ENCODE measurements at places on chromosomes 11 and 22.

- H3K27me3 ChIP-seq: no peaks in the 10 kb centered on the region
- H3K4me1 ChIP-seq: no peaks in the 10 kb centered on the region
- H3K36me3 ChIP-seq: no peaks in the 10 kb centered on the region
- DNase-seq: no peak
Observed at GRCh38 chr11:88831303-88831890, 234.4 kb downstream of the GRM5 start.

- no peaks in the 10 kb centered on the region for H3K27me3 ChIP-seq
- H3K4me3 ChIP-seq: no peak overlapping the region
- 0 out of 2 replicates have a peak, but pooled peaks cover 3% of the 10 kb centered on the region for H3K4me1 ChIP-seq
- no peak for DNase-seq
- peaks cover 5% of the 10 kb centered on the region for H3K36me3 ChIP-seq
Observed at GRCh38 chr11:72985645-72986044, 156.5 kb downstream of the FCHSD2 start.

DNA sequence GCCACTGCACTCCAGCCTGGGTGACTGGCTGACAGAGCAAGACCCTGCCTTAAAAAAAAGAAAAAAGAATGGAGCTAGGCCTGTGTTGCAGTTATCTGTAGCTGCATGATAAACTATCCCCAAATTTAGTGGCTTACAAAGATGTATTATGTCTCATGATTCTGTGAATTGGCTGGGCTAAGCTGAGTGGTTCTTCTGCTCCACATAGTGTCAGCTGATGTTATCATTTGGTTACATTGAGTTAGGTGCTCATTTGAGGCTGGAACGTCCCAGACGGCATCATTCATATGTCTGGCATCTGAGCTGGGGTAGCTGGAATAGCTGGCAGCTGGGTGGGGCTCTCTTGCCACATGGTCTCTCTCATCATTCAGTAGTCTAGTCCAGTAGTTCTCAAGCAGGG, 8.2 kb upstream of the ASCC2 start:
- H3K4me1 ChIP-seq: no peaks in the 10 kb centered on the region
- no peak overlapping the region for H3K27ac ChIP-seq
- H3K36me3 ChIP-seq: no peaks in the 10 kb centered on the region
- no peaks in the 10 kb centered on the region for H3K27me3 ChIP-seq
- no peak overlapping the region for H3K4me3 ChIP-seq

- H3K4me3 ChIP-seq: no peak overlapping the region
- no peaks in the 10 kb centered on the region for H3K27me3 ChIP-seq
- H3K36me3 ChIP-seq: no peaks in the 10 kb centered on the region
- no peak overlapping the region for H3K27ac ChIP-seq
- DNase-seq: peak; percentile 29
Observed at GRCh38 chr11:13091373-13091772, 82.3 kb downstream of the RASSF10 start.

DNA sequence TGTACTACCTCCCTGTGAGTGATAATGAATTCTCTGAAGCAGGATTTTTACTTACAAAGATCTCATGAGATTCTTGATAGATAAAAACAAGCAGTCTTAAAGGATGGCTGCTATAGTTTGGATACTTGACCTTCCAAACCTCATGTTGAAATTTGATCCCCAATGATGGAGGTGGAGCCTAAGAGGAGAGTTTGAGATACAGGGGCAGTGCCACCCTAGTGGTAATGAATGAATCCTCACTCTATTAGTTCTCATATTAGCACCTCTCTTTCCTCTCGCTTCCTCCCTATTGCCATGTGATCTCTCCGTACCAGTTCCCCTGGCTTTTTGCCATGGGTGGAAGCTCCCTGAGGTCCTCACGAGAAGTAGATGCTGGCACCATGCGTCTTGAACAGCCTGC, 37.9 kb upstream of the OR8B8 start:
- H3K36me3 ChIP-seq: no peaks in the 10 kb centered on the region
- H3K4me1 ChIP-seq: peaks cover 3% of the 10 kb centered on the region
- no peak for DNase-seq
- no peaks in the 10 kb centered on the region for H3K27me3 ChIP-seq
- H3K27ac ChIP-seq: no peak overlapping the region
- H3K4me3 ChIP-seq: no peak overlapping the region

- H3K36me3 ChIP-seq: no peaks in the 10 kb centered on the region
- H3K27ac ChIP-seq: no peak overlapping the region
- no peak overlapping the region for H3K4me3 ChIP-seq
Observed at GRCh38 chr11:129286813-129287212, 88.8 kb upstream of the BARX2 start.

DNA sequence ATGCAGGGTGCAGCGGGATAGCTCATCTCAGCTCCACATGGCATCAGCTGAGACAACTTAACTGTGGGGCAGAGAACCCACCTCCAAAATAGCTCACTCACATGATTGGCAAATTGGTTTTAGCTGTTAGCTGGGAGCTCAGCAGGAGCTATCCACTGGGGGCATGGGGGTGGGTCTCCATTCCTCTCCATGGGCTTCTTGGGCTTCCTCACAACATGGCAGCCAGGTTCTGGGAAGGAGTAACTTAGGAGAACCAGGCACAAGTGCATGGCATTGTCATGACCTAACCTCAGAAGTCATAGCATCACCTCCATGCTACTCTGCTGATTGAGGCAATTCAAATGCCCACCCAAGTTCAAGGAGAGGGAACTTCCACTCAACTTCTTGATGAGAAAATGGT, 85.5 kb downstream of the MN1 start:
- H3K4me1 ChIP-seq: no peaks in the 10 kb centered on the region
- peaks cover 50% of the 10 kb centered on the region for H3K27me3 ChIP-seq
- H3K4me3 ChIP-seq: no peak overlapping the region
- DNase-seq: no peak
- H3K27ac ChIP-seq: no peak overlapping the region

DNA sequence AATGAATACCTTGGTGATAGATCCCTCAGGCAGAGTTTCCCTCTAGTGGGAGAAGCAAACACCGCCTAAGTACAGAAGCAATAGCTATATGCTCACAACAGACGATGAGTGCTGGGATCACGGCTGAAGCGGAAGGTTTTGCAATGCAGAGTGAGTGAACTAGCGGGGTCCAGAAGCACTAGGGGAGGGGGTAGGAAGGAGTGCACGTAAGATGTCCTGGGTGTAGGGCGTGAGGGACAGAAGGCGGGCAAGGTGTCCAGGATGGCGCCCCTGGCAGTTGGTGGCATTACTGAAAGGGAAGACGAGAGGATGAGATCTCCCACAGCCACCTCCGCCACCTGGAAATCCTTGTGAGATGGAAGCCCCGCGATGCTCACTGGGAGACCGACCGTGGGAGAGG, 81.0 kb downstream of the ETS1 start:
- H3K27me3 ChIP-seq: no peaks in the 10 kb centered on the region

DNA sequence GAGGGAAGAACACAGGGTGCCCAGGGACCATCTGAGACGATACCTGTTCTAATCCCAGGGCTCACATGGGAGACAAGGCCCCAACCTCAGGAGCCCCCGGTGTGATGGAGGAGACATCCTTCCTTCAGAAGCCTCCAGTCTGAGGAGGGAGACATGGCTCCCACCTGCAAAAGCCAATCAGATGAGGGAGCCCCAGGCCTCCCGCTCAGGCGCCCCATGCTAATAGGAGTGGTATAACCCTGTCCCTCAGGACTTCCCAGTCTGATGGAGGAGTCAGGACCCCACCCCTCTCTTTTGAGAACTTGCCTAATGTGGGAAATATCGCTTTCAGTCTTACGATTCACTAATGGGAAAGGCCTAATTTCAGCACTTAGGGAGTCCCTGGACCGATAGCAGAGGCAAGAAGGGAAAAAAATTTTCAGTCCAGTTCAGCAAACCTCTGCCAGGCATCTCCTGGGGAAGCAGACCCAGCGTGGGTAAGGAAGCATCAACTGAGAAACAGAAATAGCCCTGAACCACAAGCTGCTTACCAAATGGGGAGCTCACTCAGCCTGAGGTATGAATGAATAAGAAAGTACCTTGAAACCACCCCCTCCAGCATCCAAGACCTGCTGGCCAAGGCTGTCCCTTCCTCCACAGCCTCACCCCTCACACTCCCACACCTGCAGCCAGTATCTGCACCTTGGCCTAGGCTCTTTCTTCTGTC, 5.9 kb downstream of the ARRB1 start:
- DNase-seq: peak; percentile 21
- no peak overlapping the region for H3K4me3 ChIP-seq
- H3K27me3 ChIP-seq: no peaks in the 10 kb centered on the region
- H3K4me1 ChIP-seq: no peaks in the 10 kb centered on the region

GRCh38 chr11:81039916-81040524, 1599.2 kb upstream of the TENM4 start:
- H3K36me3 ChIP-seq: no peaks in the 10 kb centered on the region
- H3K4me3 ChIP-seq: no peak overlapping the region
- no peak for DNase-seq
- no peak overlapping the region for H3K27ac ChIP-seq
- no peaks in the 10 kb centered on the region for H3K4me1 ChIP-seq

GRCh38 chr11:12482839-12483238, 105.5 kb downstream of the PARVA start:
- H3K4me3 ChIP-seq: no peak overlapping the region
- no peaks in the 10 kb centered on the region for H3K27me3 ChIP-seq
- peaks cover 15% of the 10 kb centered on the region for H3K4me1 ChIP-seq
- no peaks in the 10 kb centered on the region for H3K36me3 ChIP-seq
- DNase-seq: no peak

DNA sequence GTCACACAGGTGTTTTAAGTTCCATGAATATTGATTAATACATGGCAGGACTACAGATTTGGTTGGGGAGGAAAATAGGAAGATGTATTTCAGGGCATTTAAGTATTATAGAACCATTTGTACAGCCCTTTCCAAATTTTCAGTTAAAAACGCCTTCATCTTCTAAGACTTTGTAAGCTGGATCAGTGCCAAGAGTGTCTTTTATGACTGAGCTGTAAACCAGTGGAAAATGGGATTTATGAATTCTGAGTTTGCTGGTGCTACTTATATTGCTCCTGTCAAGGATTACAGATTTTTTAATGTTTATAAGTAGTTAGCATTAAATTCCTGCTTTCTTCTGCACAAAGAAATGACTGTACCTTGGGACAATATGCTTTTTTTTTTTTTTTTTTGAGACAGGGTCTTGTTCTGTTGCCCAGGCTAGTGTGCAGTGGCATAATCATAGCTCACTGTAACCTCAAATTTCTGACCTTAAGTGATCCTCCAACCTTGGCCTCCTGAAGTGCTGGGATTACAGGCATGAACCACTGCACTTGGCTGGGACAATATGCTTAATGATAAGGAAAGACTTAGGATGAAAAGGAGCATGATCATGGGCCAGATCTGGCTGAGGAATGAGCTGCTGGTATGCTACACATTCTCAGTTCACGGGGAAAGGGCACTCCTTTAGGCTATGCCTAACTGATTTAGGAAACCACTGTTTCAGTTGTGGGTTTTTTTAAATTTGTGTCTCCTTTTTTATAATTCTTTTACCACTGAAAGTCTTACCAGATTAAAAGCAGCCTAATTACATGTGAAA, 113.6 kb upstream of the MTNR1B start:
- no peaks in the 10 kb centered on the region for H3K27me3 ChIP-seq
- no peak overlapping the region for H3K4me3 ChIP-seq
- no peak overlapping the region for H3K27ac ChIP-seq
- H3K36me3 ChIP-seq: no peaks in the 10 kb centered on the region
- no peak for DNase-seq

- H3K27ac ChIP-seq: no peak overlapping the region
- H3K4me3 ChIP-seq: no peak overlapping the region
- no peaks in the 10 kb centered on the region for H3K36me3 ChIP-seq
- no peak for DNase-seq
- H3K27me3 ChIP-seq: no peaks in the 10 kb centered on the region
Observed at GRCh38 chr11:4680341-4680740, 17.3 kb downstream of the OR51E2 start.

GRCh38 chr11:25741886-25742285, 590.0 kb upstream of the ANO3 start:
- H3K36me3 ChIP-seq: no peaks in the 10 kb centered on the region
- peaks cover 13% of the 10 kb centered on the region for H3K4me1 ChIP-seq
- DNase-seq: no peak

DNA sequence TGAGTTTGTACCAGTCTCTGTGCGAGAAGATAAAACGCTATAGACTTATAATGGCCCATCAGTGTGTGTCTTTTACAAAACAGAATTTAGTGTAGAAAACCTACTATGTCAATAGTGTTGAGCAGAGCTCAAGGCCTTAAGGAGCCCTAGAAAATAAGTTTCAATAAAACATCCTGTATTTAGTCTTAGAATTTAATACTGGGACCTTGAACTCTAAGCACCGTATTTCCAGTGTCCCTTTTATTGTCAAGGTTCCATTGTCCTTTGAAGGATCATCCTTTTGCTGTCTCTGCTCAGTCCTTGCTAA, 16.6 kb downstream of the CDC45 start:
- H3K27ac ChIP-seq: no peak overlapping the region
- H3K4me3 ChIP-seq: no peak overlapping the region
- H3K27me3 ChIP-seq: no peaks in the 10 kb centered on the region
- no peaks in the 10 kb centered on the region for H3K4me1 ChIP-seq
- H3K36me3 ChIP-seq: 0 out of 2 replicates have a peak, but pooled peaks cover 3% of the 10 kb centered on the region
- DNase-seq: no peak

DNA sequence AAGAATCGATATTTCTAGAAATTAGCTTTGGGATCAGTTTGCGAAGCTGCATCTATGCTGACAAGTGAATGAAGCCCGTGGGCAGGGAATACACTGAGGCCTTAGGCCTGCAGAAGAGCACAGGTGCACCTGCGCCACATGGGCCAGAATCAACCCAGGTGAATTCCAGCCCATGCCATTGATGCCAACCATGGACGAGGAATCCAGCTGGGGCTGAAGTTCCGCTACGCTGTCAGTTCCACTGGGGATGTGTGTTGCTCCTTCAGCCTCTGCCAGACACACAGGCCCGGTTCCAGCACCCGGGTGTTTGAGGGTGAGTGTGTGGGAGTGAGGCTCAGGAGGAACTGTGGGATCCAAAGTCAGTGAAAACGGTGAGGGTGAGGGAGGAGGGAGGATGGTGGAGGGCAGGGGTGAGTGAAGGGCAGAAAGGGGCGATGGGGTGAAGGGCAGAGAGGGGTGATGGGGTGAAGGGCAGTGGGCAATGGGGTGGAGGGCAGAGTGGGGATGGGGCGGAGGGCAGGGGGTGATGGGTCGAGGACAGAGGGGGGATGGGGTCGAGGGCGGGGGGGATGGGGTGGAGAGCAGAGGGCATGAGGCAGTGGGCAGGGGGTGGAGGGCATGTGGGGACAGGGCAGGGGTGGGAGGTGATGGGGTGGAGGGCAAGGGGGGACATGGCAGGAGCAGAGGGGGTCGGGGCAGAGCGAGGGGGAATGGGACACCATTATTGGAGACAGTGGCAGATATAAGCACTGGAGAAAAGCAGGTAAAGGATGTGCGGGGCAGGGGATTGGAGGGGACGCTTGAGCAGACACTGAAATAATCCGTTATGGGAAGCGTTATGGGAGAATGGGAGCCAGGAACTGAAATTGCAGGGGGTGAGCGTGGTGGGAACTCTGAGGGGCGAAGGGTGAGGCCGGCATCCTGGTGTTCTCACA, 931.6 kb downstream of the BRD1 start:
- peaks cover 98% of the 10 kb centered on the region for H3K27me3 ChIP-seq
- H3K4me3 ChIP-seq: no peak overlapping the region
- no peaks in the 10 kb centered on the region for H3K36me3 ChIP-seq
- DNase-seq: no peak
- H3K27ac ChIP-seq: no peak overlapping the region
- no peaks in the 10 kb centered on the region for H3K4me1 ChIP-seq

GRCh38 chr11:128361451-128362020, 225.8 kb downstream of the ETS1 start:
- H3K36me3 ChIP-seq: no peaks in the 10 kb centered on the region
- no peak overlapping the region for H3K27ac ChIP-seq
- no peaks in the 10 kb centered on the region for H3K4me1 ChIP-seq
- H3K27me3 ChIP-seq: no peaks in the 10 kb centered on the region

GRCh38 chr22:35868938-35869337, 151.3 kb downstream of the APOL5 start:
- H3K4me1 ChIP-seq: peaks cover 38% of the 10 kb centered on the region
- no peak overlapping the region for H3K4me3 ChIP-seq
- no peaks in the 10 kb centered on the region for H3K27me3 ChIP-seq

All from MM.1S (cell line).